ENCODE measurements at places on chromosomes 6 and 20.

DNA sequence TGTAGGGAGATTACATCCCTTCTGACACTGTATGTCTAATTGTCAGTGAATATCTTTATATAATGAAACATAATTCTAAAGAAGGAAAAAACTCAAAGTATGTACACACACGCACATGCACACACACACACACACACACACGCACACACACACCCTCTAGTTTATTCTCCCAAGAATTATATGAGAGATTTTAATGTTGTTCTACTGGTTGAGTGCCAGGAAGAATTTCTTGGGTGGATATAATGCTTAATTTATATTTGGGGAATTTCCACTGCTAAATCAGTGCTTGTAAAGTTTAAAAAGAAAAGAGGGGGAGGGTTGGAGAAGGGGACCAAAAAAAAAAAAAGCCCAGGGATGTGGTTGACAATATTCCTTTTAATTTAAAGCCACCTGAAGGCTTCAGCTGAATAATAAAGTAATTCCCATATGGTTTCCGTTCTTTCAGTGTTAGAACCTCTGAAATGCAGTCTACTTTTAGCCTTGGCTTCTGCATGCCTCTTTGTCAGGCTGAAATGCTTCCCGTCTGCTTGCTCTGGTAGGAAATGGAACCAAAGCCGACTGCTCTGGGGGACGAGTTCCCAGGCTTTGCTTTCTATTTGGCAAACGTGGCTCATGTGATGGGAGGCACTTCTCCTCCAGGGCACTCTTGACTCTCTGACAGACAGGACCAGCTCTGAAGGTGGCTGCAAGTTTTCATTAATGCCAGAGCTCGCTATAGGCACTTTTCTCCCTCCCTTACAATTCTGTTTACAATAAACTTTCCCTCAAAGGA is 225.4 kb downstream of the PRL start:
- no peak for DNase-seq

- no peak for DNase-seq
Observed at GRCh38 chr6:15626878-15627674, 35.8 kb downstream of the DTNBP1 start.

DNA sequence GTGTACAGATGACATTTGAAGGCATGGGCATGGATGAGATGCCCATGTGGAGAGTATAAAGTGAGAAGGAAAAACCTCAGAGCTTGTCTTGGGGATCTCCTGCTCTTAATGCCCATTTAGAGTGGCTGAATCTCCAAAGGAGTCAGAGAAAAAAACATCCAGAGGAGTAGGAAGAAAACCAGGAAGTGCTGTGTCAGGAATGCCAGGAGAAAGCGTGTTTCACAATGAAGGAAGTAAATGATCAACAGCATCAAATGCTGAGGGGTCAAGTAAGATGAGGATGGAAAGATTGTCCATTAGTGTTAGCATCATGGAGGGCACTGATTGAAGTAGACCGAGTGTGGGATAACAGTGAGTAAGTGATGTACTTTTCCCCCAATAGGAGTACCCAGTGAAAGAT is 56.1 kb downstream of the FIG4 start:
- no peak for DNase-seq

DNA sequence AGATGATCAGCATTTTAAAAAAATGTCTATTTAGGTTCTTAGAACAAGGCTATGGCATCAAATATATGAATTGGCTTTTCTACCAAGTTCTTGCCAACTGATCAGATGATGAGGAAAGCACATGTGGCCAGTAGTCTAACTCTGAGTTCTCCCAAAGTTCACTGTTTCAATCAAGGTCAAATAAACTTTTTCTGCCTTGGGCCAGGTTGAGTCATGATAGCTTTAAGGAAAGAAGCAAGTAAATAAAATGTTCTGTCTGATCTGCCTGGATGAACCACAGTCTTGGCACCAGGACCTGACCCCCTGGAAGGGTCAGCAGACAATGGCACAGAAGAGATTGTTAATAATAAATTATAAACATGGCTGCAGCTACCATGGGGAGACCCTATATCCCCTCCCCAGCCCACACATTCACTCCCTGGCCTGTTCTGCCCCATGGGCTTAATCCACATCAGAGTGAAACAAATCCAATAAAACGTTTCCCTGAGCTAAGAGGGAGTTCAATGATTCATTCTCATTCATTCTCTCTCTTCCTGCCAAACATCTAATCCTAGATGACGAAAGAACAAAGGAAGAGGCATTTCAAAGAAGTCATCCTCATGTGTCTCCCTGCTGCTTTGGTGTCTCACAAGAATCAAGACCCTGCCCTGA is 661.6 kb downstream of the DHX35 start:
- DNase-seq: no peak

GRCh38 chr6:70375882-70376281 is 37.4 kb upstream of the FAM135A start:
- DNase-seq: no peak

DNA sequence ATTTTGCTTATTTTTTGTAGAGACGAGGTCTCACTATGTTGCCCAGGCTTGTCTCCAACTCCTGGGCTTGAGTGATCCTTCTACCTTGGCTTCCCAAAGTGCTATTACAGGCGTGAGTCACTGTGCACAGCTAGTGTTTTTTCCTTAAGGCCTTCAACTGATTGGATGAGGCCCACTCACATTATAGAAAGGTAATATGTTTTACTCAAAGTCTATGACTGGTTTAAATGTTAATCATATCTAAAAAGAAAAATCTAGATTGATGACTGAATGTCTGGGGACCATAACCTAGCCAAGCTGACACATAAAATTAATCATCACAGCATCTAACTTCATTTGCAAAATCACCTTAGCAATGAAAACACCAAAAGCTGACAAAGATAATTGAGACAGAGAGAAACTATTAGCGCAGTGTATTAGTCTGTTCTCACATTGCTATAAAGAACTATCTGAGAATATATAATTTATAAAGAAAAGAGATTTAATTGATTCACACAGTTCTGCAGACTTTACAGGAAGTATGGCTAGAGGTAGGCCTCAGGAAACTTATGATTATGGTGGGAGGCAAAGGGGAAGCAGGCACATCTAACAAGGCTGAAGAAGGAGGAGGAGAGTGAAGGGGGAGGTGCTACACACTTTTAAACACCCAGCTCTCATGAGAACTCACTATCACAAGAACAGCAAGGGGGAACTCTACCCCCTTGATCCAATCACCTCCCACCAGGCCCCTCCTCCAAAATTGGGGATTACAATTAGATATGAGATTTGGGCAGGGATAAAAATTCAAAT is 66.8 kb upstream of the ARHGAP18 start:
- no peak for DNase-seq

DNA sequence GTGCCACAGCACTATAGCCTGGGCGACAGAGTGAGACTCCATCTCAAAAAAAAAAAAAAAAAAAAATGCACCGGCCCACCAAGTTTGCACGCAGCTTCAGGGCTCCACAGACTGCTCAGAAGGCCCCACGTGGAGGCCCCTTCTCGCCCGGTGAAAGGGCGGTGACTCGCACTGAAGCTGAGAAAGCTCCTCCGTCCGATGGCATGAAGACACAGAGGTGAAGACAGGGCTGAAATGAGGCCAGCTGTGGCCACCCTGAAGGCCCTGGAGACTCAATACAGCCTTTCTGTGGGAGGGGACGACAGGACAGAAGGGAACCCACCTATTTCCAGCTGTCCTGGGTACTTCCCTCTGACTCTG is 84.0 kb downstream of the PTPN1 start:
- no peak for DNase-seq

GRCh38 chr6:19041906-19042305 is 654.8 kb downstream of the RNF144B start:
- no peak for DNase-seq

GRCh38 chr20:16575390-16576140 is 2.3 kb upstream of the KIF16B start:
- DNase-seq: no peak

- DNase-seq: no peak
Observed at GRCh38 chr6:39948199-39948791, 14.0 kb upstream of the MOCS1 start.

- no peak for DNase-seq
Observed at GRCh38 chr6:37759221-37760144, 60.0 kb upstream of the ZFAND3 start.

- no peak for DNase-seq
Observed at GRCh38 chr6:113414511-113414910, 442.6 kb upstream of the MARCKS start.

GRCh38 chr20:56428410-56428809 is 16.4 kb downstream of the CASS4 start:
- DNase-seq: no peak

DNA sequence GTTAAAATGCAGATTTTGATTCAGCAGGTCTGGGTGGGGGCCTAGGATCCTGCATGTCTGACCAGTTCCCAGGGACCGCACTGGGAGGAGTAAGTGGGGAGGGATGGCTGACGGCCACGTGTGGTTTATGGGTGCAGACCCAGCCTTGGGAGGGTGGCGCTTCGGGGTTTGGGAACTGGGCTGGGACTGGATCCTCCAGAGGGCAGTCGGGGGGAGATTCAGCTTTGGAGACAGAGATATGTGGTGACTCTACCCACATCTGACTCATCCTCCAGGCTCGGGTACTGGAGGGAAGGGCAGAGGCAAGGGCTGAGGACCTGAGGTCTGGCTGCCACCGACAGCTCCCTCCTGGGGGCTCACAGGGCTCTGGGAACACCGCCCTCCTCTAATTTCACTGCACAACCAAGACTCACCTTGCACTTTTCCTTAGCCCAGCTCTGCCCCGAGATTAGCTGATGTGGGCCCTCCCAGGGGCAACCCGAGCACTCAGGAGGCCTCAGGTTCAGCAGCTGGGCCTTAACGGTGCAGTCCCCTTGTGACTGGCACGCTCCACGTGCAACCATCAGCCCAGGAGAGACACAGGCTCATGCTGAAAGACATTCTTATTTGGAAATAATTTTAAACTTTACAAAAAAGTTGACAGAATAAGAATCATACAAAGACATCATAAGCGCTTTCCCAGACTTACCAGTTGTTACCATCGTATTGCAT is 172.8 kb upstream of the PMEPA1 start:
- DNase-seq: no peak

DNA sequence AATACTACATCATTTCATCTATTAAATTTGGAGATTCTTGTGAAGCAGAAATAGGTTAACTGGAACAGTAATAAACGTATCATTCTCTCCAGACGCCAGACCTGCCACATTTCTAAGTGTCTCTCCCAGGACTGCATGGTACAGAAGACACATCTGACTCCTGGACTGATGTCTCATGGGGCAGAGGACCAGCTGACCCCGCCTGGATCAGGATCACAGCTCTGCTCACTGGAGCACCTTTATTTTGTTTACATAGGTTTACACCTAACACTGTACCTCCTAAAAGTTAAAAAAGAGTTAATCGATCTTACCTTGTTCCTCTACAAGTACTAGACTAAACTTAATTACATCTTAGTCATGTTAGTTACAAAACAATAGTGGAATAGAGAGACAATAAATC is 11.2 kb downstream of the OVOL2 start:
- no peak for DNase-seq

DNA sequence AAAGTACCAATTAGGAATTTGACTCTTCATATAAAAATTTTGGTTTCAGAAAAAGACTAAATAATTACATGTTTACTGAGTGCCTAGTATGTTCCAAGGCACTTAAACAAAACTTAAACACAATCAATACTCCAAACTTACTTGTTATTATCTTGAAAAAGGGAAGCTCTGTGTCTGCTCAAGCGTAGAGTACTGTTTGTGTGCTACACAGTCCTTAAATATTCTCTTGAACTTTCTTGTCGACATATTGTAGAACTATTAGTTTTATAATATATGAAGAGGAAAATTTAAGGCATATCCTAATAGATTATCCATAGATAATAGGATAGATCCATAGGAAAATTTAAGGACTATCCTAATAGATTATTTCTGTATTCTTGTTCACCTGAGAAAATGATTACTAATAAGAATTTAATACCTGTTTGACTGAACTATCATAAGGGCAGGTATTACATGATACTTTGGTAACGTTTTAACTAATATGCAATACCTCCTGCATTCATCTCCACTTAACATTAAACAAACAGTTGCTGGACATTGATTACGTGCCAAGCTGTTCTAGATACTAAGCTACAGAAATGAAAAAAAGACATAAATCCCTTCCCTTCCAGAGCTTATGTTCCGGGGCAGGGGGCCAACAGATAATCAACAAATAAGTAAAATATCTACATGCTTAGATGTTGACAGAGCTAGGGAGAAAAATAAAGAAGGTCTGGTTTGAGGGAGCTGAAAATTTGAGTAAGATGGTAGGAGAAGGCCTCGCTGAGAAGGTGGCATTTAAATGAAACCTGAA is 115.2 kb upstream of the BCLAF1 start:
- no peak for DNase-seq

Data from NCI-H2107 (cell line).